Hippocampal formation (tissue), 2 donors: ENCODE measurements at places on chromosomes 3 and 15.

GRCh38 chr15:69891070-69891536 is 206.6 kb downstream of the TLE3 start:
- peak; percentile 20 for DNase-seq

- DNase-seq, result no peak
Measured at GRCh38 chr3:64215103-64215502, 10.2 kb downstream of the PRICKLE2 start.

DNA sequence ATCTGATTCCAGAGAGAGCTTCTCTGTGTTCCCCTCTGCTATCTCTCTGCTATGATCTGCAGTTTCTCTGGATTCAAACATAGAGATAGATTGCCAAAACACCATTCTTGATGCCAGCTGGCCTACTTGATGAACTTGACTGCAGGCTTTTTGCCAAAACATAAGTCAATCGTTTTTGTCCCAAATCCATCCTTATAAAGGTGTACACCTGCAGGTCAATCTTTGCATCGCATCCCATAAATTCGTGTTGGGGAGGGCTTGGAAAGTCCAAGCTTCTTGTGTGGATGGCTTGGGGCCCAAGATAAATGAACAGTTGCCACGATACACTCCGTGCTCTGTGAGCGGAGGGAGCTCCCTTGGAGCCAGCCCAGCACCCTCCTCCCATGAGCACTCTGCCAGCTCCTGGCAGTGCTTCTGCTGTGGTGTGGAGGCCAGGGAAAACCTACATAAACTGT is 2.7 kb downstream of the CERS3 start:
- DNase-seq, result peak; percentile 52

- DNase-seq, result no peak
Measured at GRCh38 chr15:63380808-63381282, 801 bp downstream of the CA12 start.
